ENCODE measurements at places on chromosomes 6 and 20.
A peak's percentile ranks its signal among the peaks of the same experiment; 100 is the strongest.

DNA sequence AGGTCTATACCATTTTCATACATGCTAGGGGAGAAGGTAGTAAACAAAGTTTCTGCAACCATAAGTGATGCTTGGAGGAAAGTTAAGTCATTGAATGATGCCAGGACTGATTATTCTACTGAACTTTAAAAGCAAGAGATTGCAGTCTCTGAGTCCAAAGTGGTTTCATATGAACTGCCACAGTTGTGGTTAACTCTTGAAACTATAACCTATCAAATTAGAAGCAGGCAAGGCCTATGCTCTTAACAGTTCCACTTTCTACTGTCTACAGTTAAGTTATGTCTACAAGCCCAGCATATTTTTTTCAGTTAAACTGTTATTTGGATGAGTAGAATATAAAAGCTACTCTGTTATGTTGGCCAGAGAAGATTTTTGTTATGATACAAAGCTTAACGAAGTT is 326.5 kb upstream of the RUNX2 start:
- no peak for DNase-seq

GRCh38 chr20:33303595-33303994 is 20.6 kb downstream of the BPIFB1 start:
- no peak for DNase-seq

- DNase-seq: no peak
Observed at GRCh38 chr6:99130897-99131873, 183.4 kb upstream of the FBXL4 start.

DNA sequence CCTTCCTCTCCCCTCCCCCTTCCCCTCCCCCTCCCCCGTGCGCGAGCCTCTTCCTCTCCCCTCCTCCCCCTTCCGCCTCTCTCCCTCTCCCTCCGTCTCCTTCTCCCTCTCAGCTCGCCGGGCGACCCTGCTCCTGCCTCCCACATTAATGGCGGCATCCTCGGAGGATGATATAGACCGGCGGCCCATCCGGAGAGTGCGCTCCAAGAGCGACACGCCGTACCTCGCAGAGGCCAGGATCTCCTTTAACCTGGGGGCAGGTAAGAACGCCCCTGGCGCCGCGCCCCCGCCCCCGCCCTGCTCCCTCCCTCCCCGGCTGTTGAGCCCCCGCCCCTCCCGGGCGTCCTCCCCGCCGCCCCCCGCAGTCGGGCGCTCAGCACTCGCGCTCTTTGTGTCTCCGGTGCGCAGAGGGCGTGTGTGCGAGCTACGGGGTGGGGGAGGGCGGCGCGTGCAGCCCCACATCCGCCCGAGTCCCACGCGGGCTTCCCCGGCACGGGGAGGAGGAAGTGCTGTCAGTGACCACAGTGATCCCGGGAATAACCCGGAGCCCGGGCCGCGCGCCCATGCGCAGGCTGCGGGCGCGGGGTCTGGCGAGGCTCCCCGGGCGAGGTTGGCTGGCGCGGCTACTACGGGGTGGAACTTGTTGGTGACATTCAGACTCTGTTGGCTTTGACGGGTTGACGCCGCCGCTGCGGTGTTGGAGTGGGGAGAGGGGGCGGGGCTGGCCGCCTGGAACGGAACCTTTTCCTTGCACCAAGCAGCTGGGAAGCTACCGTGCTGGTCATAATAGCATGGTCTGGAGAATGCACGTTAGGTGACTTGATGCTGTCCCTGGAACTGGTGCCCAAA is 33.2 kb downstream of the PHACTR1 start:
- no peak for DNase-seq

DNA sequence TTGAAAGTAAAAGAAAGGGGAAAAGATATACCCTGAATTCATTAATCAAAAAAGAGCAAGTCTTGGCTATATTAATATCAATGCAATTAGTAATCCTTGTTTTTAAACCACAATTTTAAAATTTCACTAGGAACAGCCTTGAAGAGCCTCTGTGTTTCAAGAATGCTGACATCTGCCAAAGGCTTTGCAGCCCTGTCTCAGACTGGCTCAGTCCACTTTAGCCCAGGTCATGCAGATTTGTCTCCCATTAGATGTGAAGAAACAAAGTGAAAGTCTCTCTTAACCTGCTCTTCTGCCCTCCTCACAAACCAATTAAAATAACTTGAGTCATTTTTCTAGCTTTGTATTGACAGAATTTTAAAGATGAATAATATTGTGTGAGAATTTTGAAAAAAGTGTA is 102.7 kb upstream of the CARMIL1 start:
- no peak for DNase-seq

- DNase-seq: no peak
Observed at GRCh38 chr6:53770780-53771249, 24.0 kb upstream of the LRRC1 start.

DNA sequence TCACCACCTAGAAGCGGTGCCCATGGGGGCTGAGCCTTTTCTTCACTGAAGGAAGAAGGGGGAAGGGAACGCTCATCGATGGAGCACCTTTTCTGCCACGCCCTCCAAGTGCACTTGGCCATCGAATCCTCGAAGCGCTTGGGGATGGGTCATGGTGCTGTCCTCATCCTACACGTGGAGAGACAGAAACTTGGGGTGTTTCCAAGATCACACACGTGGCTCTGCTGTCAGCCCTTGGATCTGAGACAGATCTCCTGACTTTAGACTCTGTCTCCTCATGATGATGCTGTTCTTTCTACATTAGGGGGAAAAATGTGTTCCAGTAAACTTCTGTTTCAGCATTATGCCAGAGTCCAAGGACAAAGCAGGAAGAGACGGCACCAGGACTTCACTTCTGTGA is 78.5 kb downstream of the SYNDIG1 start:
- no peak for DNase-seq

- no peak for DNase-seq
Observed at GRCh38 chr6:29986179-29986781, 43.9 kb downstream of the HLA-A start.

- DNase-seq: no peak
Observed at GRCh38 chr20:46293084-46293483, 15.2 kb downstream of the CDH22 start.

DNA sequence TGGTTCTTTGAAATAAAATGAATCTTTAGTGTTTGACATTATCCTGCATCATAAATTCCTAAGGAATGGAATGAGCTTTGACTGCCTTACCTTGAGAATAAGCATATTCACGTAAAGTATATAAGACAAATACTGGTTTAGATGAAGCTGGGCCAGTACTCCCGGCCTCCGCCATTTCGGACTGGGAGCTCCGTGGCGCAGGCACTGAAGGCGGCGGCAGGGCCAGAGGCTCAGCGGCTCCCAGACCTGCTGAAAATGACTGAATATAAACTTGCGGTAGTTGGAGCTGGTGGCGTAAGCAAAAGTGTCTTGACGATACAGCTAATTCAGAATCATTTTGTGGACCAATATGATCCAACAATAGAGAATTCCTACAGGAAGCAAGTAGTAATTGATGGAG is 76.2 kb upstream of the FAM83B start:
- DNase-seq: no peak

DNA sequence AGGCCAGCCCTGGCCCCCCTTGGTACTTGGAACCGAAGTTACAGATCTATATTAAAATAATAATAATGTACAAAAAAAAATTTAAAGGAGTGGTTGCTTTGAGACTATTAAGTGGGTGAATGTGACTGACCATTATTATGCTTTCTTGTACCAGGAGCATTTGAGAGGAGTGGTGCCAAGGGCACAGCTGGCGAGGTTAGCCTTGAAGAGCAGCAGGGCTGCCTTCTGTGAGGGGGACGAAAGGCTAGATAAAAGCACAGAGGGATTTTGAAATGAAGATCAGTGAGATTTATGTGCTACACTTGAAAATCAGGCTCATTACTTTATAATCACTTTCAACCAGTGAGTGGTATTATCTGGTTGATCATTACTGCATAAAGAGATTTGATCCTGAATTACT is 48.6 kb downstream of the FIG4 start:
- no peak for DNase-seq

DNA sequence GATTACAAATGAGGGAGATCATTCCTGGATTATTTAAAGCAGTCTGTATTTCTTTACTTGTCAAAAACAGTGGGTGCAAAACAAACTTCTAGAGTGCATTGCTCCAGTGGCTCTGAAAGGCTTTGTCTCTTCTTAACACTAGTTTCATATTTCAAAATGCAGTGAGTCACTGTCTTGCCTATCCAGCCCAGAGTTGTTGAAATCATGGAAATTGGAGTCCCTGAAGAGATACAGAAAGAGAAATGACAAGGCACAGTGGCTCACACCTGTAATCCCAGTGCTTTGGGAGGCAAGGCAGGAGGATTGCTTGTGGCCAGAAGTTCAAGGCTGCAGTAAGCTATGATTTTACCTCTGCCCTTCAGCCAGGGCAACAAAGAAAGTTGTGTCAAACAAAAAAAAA is 11.3 kb downstream of the SLC2A12 start:
- peak; percentile 66 for DNase-seq

DNA sequence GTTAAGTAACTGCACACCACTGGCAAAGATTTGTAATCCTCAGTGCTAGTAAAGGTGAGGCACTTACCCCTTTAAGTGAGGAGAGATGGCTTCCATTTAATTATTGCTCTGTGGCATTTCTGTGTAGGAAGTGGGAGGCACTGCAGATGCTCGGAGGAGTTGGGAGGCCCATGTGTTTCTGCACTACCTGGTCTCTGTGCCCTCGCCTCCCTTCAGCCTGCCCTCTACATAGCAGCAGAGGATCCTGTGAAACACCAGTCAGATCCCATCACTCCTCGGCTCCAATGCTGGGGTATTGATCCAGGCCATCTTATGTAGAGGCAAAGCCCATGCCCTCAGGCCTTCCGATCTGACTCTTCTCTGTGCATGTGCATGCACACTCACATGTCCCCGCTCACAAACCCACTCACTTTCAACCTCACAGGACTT is 67.0 kb downstream of the SLX4IP start:
- no peak for DNase-seq

DNA sequence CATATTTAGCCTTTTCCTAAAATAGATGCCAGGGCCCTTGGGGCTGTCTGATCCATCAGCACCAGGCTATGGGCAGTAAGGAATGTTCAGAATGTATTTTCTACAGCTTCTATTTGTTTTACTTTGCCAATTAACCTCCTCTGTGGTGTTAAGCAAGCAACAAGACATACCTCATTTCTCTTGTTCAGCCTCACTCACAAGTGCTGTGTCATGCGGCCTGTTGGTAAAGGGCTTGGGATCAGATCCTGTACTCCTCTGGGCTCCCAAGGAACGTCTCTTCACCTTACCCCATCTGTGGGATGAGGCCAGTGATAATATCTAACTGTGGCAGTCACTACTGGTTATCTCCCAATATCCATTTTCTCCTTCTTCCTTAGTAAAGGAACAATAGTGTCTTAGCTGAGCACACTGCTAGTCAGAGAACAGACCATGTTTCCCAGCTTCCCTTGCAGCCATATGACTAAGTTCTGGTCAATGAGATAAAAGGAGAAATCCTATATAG is 7.0 kb upstream of the DSTN start:
- no peak for DNase-seq

- no peak for DNase-seq
Observed at GRCh38 chr6:112912416-112913101, 565.4 kb downstream of the RFPL4B start.

DNA sequence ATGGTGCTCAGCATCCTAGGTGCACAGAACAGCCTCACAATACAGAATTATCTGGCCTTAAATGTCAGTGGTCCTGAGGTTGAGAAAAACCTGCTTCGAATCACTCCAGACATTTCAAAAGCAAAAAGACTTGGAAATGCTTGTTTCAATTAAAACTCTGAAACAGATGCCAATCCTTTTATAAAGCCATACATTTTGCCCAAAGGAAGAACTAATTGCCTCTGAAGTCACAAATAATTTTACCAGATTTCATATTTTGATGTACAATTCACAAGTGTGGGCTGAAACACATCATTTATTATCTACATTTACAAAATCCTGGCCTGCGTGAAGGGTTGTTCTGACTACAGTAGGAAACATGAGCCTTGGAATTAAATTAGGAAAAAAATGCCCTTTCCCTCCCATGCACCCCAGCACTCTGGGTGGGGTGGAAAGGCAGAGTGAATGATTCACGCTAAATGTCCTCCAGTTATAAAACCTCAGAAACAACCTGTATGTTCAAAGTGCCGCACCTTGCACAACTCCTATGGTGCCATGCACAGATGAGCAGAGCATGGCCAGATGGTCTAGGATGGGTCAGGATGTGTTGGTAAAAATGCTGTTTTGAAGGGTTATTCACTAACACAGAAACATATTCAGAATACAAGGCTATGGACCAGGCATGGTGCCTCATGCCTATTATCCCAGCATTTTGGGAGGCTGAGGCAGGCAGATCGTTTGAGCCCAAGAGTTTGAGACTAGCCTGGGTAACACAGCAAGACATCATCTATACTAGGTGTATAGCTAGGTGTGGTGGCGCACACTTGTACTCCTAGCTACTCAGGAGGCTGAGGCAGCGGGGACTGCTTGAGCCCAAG is 87.0 kb downstream of the ZMYND8 start:
- no peak for DNase-seq

DNA sequence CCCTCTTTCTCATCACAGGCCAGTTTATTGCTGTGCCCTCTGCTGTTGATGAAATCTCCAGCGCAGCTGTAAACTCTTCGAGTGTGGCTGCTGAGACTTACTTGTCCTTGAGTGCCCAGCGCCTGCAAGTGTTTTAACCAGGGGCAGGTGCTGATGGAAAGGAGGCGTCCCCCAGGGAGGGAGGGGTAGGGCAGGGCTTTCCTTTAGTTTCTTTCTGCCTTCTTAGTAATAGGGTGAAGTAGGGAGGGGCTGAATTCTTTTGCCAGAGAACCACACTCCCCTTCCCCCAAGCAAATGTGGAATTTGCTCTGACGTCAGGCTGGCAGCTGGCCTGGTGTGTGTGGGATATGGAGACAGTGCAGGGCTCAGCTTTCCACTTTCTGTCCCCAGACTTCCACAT is 61.2 kb downstream of the IGF2R start:
- DNase-seq: peak; percentile 67

- DNase-seq: peak; percentile 26
Observed at GRCh38 chr6:149026530-149026942, 279.7 kb downstream of the UST start.

GRCh38 chr6:127933852-127934840 is 33.3 kb upstream of the THEMIS start:
- DNase-seq: no peak

DNA sequence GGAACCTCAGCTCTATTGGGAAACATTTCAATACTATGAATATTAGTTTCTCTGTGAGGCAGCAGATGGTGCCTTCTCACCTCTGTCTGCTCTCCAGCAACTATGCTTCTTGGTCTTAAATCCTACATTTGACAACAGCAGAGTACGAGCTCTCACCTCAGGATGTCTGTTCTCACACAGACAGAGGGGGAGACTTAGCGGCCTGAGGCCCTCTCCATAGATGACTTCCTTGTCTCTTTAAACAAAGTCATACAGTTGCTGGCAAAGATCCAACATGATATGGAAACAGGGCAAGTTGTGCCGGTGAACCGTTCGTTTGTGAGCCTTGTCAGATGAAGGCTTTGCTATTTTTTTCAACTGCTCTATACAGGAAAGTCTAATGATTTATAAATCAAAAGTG is 43.7 kb upstream of the GABRR1 start:
- no peak for DNase-seq

DNA sequence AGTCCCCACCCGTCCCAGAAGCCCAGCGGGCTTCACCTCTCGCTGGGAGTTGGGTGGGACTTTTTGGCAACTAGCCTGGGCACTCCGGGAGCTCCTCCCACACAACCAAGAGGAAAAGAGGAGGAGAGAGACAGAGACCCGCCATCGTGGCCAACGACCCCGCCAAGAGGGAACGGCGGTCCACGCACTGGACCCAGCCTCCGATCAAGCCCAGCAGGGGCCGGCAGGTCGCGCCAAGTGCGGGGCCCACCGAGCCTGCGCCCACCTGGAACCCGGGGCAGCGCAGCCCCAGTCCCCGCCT is 3.0 kb upstream of the TMEM14C start:
- DNase-seq: no peak
